ENCODE measurements at places on chromosomes 2 and 18.

- no peak for DNase-seq
Measured at GRCh38 chr2:96837575-96837974, 6.2 kb downstream of the ANKRD23 start.

DNA sequence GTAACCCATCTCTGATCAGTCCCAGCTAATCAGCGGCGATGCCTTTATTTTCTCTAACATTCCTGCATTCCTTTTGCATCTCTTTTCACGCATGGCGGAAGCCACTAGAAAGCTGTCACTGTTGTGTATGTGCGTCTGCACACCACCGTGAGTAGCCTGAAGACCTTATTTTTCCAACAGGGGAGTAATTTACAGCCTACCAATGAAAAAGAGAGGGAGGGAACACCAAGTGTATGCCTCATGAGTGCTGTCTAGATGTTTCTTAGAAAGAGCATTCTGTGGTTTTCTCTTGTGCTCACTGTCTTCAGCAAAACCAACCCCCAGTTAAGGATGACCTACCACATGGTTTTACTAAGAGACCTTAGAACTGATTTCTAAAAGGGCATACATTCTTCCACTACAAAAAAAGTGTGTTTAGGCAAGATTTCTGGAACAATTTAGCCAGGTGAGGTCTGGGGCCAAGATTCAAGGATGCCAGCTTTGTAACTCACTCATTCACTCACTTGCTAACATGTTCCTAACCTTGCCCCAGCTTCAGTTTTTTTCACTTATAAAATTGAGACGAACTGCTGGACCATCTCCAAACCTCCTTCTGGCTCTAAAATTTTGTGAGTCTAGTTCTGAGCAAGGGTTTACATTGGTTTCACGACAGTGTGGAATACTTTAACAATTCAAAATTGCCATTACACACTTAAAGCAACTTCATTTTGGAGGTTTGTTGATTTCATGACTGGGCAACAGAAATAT lies 51.4 kb downstream of the BCL2 start:
- DNase-seq = no peak

DNA sequence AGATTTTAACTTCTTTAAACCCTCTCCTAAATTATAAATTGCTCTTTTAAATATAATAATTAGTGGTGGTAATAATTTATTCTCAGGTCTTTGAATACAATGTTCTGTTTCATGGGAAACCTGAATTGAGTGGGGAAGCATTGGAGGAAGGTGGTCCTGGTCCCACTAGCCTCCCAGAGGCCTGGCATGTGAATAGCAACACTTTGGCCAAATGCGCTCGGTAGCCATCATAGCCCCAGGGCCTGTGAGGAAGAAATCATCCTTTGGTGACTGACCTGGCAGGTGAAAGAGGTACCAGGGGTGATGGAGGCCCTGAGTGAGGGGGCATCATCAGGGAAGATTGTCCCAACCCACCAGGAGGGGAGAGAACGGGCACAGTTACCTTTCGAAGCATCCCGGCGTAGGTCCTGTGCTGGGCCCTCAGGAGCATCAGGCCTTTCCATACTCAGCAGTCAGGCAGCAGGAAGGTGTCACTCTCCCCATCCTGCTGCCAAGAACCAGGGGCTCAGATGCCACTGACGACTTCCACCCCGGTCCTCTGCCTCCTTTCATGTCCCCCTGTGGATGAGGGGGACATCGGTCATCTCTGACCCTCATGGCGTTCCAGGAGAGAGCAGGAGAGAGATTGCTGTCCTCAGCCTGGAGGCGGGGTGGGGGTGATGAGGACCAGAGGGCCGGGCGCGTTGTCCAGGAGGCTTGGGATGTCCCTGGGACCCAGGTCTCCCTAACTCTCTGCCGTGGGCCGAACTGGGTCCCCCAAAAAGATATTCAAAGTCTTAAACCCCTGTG lies 78.6 kb upstream of the HPCAL1 start:
- no peak for DNase-seq

DNA sequence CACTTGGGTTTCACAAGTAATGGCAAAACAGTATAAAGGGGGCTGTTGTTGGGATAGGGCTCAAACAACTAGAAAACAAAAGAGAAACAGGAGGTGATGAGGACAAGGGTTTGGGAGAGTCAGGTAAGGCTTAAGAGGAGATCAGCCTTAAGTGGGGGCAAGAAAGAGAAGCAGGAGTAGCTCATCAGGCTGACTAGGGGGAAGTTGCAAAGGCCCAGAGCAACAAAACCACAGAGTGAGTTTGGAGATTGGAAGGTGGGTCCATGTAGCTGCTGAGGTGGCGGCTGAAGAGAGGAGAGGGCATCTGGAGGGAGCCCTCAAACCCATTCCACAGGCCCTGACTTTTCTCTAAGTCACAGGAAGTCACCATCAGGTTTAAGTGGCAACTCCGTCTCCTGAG lies 126.0 kb downstream of the MREG start:
- no peak for DNase-seq

DNA sequence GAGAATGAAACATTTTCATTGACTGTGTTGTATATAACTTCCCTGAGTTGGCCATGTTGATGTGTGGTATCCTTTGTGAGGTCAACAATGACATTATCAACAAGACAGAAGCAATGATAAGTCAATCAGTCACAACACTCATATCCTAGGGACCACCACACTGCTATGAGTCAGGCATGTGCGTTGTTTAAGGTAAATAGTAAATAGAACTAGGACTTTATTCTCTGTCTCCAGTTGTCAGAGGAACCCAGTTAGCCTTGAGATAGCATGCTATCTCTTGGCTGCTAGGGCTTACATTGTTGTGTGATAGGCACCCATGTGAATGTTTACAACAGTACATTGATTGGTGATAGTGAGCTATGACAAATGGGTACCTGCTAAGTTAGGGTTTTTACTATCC lies 37.3 kb downstream of the GPD2 start:
- no peak for DNase-seq

DNA sequence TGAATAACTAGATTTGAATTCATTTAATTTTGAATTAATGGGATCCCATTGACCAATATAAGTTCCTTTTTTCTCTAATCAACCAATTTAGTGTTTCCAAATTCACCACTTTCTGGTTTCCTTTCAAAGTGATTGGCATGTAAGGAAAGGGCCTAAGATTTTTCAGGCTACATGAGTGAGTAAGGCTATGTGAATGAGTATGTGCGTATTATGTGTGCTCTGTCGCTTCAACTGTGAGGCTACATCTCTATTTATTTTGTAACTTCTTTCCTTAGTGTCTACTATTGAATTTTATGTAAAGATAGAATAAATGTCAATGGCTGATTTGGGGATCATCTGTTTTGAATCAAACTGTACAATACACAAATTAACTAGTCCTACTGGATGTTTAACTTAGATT lies 110.6 kb downstream of the ABCA12 start:
- no peak for DNase-seq

DNA sequence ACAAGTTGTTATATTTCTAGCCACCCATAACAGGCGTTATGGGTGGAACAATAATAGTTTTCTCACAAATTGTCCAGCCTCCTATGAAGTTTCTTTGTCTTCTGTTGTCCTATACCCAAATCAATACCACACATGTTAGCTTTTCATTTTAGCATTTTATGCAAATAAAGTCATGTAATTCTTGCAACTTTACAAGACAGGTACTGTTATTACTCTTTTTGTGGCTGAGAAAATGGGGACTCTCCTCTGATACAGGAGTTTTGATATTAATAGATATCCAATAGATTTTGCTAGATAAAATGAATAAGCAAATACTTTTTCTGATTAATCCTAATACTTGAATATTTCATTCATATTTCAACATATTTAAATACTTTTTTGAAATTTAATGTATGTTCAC lies 151.0 kb downstream of the PMAIP1 start:
- no peak for DNase-seq

GRCh38 chr2:146128216-146128615 lies 1608.3 kb upstream of the ZEB2 start:
- no peak for DNase-seq

GRCh38 chr2:240728827-240729226 lies 37.2 kb downstream of the AQP12A start:
- no peak for DNase-seq

DNA sequence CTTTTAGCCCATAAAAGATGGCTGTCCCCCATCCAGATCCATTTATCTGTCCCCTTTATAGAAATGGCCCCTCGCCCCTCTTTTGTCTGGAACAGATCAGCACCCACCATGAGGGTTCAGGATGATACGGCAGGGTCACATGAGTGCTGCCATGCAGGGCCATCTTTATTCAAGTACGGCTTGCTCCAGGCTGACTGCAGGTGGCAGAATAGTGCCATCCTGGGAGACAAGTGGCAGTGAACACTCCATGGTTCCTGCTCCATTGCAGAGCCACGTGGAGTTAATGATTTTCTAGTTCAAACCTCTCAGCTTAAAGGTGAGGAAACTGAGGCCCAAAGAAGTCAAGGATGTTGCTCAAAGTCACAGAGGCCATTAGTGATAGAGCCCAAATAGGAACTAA lies 180.6 kb downstream of the CLIP4 start:
- DNase-seq = no peak

- no peak for DNase-seq
Measured at GRCh38 chr18:40096675-40097074, 1858.4 kb upstream of the PIK3C3 start.

DNA sequence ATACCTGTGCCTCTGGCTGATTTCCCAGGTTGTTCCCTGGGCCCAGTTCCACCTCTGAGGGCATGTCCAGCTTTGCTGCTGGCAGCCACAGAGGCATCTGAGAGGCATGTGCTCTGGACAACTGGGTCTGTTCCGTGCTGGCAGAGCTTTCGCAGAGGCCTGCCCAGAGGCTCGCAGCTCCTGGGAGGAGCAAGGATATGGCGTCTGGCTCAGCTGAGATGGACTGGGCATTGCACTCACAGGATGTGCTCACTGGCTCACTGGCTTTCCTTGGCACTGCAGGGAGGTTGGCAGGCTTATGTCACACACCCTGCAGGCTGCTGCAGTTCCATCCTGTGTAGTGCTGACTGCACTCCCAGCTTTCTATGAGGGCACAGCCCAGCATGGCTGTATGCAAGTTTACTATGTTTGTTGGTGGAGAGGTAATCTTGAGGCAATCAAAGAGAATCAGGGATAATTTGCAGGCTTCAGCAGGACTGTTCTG lies 172.3 kb downstream of the PRKCE start:
- no peak for DNase-seq

- DNase-seq = no peak
Measured at GRCh38 chr2:60552851-60553494, 481 bp downstream of the BCL11A start.

GRCh38 chr18:50850307-50851065 lies 28.4 kb upstream of the ME2 start:
- DNase-seq = no peak

DNA sequence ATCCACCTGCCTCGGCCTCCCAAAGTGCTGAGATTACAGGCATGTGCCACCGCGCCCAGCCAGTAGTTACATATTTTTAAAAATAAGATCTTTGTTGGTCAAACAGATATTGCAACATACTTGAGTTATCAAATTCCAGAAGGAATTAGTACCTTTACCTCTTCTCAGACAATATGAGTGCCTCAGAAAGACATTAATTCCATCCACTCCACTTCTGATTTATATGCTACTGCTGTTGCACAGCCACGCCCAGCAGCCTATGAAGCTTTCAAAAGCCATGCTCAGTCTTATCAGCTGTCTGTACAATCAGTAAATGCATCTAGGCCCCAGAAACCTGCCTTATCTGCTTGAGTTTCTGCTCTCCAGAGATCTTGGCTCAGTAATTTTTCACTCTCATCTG lies 47.8 kb downstream of the MEX3C start:
- no peak for DNase-seq

GRCh38 chr2:6744038-6744437 lies 121.7 kb downstream of the CMPK2 start:
- no peak for DNase-seq

GRCh38 chr2:33443274-33443829 lies 33.1 kb upstream of the RASGRP3 start:
- no peak for DNase-seq

DNA sequence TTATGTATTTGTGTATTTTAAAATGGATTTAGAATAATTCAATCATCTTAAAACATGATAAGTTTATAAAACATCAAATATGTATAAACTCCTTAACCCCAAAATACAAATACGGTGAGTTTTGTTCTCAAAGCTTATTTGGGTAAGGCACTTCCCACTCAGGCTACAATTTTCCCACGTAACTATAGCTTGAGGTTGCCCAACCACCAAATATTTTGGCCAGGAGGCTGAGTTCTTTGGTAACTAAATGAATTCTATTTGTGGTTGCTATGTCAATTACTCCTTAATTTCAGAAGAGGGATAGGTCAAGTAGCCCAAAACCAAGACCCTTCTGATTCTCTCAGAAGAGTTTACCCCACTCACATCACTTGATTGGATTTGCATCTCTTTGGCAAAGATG lies 70.4 kb downstream of the MYL12B start:
- no peak for DNase-seq

DNA sequence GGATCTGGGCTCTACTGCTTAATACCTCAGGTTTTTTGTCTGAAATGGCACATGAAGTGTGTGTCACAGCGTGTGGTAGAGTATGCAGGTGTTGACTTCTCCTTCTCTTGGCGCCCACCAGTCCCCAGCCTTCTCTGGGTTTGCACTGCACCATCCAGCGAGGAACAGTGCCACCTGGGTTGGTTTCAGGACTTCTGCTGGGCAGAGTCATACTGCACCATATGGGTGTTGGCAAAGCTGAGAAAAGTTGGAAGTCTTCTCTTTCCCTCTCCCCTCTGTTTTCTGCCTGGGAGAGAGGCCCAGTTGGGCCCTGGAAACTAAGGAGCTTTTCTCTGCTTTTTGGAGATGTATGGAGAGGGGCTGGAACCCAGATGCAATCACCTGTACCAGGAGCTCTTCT lies 43.8 kb downstream of the TMEM185B start:
- no peak for DNase-seq

All from GM12864 (cell line).